Cortex of kidney (tissue), 1 donor: ENCODE measurements at places on chromosomes 7 and 10.

GRCh38 chr10:22655312-22655981 is 58.9 kb downstream of the PIP4K2A start:
- no peak for DNase-seq

DNA sequence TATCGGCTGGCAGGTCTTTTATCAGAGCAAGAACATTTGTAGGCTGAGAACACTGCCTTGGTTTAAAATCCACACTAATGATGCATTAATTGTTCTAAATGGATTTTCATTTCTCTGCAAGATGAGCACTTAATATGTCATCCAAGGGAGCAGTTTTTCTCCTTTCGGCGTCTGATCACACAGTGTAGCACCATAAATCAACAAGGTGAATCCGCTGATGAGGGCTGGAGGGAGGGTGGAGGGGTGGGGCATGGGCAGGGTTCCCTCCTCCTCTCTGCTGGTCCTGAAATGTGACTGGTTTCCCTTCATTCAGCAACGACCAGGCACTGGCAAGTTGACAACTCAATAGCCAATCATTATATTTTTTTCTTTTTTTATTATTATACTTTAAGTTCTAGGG is 45.6 kb downstream of the ADAM12 start:
- no peak for DNase-seq

- DNase-seq: no peak
Measured at GRCh38 chr7:50411332-50411731, 38.8 kb downstream of the FIGNL1 start.

DNA sequence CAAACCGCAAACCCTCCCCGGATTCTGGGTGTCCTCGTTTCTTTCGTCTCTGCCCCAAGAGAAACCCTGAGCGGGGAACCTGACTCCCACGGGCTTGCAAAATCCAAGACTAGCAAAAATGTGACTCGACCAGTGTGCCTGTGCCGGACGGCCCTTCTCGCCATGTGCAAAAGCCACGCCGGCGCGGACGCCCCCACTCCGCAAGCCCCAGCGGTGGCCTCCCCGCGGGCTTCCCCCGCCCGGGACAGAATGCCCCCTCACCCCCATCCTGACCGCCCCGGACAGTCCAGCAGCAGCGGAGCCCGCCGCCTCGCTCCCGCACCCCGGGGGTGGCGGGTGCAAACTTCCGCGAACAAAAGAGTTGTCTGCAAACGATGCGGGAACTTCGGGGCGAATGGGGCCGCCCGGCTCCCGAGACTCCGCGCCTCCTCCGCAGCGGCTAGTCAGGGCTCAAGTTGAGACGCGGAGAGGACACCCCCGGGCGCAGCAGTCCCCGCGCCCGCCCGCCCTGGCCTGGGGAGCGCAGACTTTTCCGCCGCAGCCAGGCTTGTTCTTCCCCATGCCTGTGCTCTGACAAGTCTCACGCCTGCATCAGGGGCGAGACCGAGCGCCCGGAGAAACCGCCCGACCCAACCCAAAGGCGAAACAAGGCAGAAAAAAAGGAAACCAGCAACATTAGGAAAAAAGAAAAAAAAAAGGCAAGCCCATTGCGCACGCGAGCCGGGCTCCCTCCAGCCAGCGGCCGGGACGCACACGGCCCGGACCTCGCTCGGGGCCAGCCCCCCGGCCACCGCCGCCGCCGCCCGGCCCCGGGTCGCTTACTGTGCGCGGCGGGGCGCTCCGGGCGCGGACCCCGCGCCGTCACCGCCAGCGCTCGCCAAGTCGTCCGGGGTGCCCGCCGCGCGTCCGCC is 732 bp downstream of the FAM53B start:
- DNase-seq: no peak

DNA sequence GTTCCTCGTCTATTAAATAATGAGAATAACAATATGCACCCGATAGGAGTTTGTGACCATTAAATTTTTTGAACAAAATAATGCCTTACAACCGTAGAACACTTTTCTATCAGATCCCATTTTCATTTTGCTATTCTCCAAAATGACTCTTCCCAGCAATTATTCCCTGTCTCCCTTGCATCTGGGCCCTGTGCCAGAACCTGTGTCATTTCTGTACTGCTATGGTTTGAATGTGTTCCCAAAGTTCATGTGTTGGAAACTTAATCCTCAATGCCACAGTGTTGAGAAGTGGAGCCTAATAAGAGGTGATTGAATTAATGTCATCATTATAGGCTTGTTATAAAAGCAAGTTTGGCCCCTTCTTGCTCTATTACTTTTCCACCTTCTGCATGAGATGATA is 33.2 kb upstream of the SMNDC1 start:
- DNase-seq: no peak

DNA sequence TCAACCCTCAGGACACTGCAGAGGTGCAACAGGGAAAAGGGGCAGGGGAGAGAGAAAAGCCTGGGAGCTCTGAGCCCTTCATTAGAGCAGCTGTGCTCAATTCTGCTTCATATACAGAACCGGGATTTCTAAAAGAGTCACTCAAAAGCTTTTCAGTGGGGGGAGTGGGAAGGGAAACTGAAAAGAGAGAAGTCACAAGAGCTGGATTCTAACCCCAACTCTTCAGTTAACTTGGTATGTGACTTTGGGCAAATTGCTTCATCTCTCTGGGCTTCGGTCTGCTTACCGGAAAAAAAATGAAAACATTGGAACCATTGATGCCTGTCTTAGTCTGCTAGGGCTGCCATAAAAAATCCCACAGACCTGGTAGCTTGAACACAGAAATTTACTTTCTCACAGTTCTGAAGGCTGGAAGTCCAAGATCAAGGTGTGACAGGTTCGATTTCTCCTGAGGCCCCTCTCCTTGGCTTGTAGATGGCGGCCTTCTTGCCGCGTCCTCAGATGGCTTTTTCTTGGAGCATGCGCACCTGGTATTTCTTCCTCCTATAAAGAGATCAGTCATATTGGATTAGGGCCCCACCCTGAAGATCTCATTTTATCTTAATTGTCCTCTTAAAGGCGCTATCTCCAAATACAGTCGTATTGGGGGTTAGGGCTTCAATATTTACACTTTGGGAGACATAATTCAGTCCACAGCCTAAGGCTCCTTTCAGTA is 118.3 kb upstream of the KMT2E start:
- DNase-seq: no peak

GRCh38 chr10:69963835-69964710 is 88.6 kb upstream of the MACROH2A2 start:
- DNase-seq: no peak

GRCh38 chr10:78868456-78868855 is 200.3 kb upstream of the ZMIZ1 start:
- no peak for DNase-seq

DNA sequence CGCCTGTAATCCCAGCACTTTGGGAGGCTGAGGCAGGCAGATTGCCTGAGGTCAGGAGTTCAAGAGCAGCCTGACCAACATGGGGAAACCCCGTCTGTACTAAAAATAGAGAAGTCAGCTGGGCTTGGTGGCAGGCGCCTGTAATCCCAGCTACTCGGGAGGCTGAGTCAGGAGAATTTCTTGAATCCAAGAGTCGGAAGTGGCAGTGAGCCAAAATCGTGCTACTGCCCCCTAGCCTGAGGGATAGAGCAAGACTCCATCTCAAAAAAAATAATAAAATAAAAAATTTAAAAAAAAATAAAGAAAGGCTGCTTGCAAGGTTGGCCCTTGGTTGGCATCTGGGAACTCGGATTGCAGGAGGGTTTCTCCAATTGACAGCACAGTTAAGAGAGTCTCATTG is 221.6 kb downstream of the DGKI start:
- DNase-seq: no peak
